ENCODE measurements at places on chromosomes 5 and 9.
A peak's percentile ranks its signal among the peaks of the same experiment; 100 is the strongest.

GRCh38 chr9:127776924-127777289, 1.6 kb downstream of the SH2D3C start:
- DNase-seq: peak; percentile 57

DNA sequence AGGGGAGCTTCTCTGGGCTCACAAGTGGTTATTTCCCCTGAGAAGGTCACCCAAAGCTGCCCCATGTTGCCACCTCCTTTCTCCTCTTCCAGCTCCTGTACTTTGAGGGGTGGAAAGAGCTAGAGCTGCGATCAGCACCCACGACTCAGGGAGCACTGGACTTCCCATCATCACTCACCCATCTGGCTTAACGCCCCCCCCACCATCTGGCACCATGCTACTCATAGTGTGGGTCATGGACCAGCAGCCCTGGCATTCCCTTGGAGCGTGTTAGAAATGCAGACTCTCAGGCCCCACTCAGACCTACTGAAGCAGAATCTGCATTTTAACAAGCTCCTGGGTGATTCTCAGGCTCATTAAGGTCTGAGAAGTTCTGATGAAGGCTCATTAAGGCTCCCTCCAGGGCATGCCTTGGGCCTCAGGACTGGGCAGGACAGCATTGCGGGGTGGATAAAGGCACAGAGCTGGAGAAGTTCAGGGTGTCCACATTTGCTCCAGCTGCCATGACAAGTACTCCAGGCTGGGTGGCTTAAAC, 67.3 kb downstream of the GALNT12 start:
- no peak for DNase-seq

DNA sequence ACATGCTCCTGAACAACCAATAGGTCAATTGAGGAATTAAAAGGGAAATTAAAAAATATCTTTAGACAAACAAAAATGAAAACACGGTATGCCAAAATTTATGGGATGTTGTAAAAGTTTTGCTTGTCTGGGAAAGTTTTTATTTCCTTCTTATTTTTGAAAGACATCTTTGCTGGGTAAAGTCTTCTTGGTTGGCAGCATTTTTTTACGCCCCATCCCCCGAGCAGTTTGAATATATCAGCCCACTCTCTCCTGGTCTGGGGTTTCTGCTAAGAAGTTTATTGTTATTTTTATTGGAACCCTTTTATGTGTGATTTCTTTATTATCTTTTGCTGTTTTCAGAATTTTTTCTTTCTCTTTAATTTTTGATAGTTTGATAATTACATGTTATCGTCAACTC, 16.3 kb downstream of the XRCC4 start:
- no peak for DNase-seq

GRCh38 chr9:5764130-5764868, 68.6 kb downstream of the ERMP1 start:
- DNase-seq: peak; percentile 31

DNA sequence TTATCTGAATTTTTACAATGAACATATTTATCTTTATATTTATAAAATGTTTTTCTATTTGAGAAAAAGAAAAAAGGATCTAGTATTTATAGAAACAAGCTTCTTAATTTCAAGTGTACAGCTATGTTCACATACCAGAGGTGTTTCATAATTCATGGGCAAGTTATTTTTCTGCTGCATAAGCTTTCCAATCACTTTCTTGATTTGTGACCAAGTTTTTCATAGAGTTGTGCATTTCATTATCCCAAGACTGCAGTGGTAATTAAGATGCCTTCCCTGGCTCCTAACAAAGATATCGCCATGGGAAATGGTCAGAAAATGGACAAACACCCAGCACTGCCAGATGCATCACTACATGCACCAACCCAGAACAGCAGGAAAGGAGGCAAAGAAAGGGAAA, 124.6 kb downstream of the GNAQ start:
- DNase-seq: no peak

- DNase-seq: no peak
These were observed 10.0 kb upstream of the CRB2 start for GRCh38 chr9:123346026-123346425.

GRCh38 chr9:133774799-133775198, 36.6 kb upstream of the SARDH start:
- no peak for DNase-seq

DNA sequence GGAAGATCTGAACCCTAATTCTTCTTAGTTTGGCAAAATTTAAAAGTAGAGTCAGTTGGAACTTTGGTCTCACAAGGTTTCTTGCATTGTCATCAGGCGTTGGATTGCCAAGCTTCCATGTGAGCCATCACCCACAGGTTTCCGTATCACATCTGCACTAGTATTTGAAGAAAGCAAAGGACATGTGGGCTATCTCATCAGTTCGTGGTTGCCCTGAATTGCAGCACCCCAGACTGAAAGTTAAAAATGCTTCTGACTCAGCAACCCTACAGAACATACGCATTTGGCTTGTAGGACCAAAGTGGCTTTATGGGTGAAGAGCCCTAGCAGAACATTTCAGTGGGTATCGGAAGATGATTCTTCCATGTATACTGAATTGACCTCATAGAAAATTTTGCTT, 358.0 kb downstream of the ENC1 start:
- DNase-seq: no peak

DNA sequence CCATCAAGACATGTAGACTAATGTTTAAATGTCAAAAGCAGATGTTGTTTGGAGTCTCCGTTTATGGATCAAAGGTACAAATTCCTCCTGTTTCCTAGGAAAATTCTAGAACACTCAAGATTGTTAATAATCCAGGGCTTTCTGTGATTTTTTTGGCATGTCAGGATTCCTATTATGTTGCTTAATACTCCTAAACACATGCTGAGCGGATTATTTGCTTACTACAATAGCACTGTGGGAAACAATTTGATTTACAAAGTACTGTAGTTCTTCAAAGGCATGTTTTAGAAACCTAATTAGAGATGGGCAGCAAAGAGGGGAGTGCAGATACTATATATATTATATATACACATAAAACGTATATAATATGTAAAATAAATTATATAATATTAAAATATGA, 19.0 kb upstream of the SCAMP1 start:
- no peak for DNase-seq

DNA sequence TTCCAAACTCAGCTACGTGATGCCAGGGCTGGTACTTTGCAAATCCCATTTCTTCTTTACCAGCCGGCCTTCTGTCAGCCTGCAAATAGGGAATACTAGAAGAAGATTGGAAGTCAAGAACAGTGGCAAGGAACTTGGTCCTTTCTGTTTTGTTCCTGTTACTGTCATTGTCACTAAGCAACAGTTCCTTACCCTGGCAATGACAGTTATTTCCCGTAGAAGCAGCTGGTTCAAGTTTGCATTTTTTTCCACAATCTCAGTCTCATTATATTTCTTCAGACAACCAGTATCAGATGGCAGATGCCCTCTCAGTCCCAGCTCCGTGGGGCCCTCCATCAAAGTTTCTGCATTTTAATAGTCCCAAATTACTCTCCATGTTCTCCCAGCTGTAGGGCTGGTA, 9.1 kb upstream of the C1QTNF2 start:
- no peak for DNase-seq

DNA sequence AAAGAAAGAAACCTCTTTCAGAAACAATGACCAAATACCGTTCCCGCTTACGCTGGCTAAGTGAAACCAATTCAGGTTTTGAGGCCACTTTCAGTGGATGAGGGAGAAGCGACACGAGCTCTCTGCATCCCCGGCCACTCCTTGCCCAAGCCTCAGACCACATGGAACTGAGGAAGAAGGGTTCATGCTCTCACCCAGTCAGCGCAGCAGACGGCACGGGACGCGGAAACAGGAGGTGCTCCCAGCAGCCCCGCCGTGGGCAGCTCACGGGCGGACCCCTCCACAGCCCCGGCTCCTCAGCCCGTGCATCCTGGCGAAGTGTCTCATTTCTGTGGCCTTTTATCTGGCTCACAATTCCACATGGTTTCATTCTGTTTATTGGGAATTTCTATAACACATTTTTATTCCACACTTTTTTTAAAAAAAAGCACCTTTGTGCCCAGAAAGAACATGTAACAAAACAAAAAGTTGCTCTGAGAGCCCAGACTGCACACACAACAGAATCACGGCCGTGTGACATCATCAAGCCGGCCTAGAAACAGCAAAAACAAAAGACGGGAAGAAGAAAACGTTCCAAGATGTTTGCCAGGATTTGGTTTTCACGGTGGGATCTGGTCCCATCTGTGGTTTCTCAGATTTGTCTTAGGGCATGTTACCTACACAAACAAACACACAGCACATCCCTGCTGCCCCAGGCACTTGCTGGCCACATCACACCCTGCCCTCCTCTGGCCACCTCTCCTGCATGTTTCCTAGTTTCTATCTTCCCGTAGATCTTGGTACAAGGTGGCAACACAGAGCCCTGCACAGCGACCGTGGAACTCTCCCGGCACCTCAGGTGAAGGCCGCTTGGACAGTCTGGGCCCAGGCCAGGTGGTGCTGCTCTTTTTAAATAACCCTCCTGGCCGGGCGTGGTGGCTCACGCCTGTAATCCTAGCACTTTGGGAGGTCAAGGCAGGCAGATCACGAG, 16.2 kb downstream of the QSOX2 start:
- no peak for DNase-seq

DNA sequence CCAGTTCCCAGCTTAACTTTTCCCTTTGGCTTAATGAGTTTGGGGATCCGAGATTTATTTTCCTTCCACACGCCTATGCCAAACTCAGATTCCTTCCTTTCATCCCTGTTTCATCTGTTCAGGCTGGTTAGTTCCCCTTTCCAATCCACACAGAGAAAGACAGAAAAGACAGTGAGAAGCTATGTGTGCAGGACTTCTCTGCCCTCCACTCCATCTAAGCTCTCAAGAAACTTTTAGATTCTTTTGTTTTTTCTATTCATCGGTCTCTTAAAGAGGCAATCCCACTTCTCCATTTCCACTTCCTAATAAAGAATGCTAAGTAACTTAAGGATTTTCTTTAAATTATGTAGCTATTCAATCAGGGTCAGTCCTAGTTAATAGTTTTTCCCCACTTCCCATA, 11.2 kb downstream of the ITGA1 start:
- DNase-seq: no peak

- no peak for DNase-seq
These were observed 57.4 kb downstream of the GOLPH3 start for GRCh38 chr5:32116574-32117313.

GRCh38 chr5:14449052-14449661, 132.4 kb upstream of the OTULINL start:
- no peak for DNase-seq

DNA sequence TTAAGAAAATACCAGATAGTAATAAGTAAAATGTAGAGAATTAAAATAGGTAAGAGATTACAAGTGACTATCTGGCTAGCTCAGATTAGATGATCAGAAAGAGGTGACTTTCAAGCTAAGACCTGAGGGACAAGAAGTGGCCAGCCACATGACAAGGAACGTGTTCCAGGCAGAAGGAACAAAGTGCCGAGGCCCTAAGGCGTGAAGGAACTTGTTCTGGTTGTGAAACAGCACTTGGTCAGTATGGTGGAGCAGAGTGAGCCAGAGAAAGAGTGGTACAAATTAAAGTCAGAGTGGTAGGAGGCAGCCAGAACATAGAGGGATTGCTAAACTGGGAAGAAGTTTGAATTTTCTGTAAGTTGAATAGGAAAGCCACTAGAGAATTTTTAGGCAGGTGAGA, 73.6 kb downstream of the ADRB2 start:
- DNase-seq: no peak

DNA sequence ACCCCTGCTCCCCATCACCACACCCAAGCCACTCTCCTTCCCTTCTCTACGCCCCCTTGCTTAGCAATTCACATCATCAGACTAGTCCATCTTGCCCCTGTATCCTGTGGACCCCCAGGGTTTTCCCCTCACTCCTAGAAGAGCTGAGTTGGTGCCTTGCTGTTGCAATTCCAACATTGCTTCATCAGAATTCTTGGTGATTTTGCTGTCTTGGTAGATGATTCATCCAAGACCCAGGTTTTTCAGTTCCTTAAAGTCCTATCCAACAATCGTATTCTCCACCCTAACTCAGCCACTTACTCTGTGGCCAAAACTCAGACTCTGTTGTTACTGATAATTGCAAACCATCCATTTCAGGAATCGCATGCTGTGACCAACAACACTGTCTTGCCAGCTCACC, 21.4 kb upstream of the CCNJL start:
- DNase-seq: no peak

Measured in activated CD4-positive, alpha-beta T cell treated with anti-CD3 and anti-CD28 coated beads for 36 hours (primary cell).